ENCODE measurements at places on chromosomes 16 and 17.

GRCh38 chr17:74639704-74640151 lies 16.2 kb upstream of the CD300E start:
- no peak for DNase-seq

DNA sequence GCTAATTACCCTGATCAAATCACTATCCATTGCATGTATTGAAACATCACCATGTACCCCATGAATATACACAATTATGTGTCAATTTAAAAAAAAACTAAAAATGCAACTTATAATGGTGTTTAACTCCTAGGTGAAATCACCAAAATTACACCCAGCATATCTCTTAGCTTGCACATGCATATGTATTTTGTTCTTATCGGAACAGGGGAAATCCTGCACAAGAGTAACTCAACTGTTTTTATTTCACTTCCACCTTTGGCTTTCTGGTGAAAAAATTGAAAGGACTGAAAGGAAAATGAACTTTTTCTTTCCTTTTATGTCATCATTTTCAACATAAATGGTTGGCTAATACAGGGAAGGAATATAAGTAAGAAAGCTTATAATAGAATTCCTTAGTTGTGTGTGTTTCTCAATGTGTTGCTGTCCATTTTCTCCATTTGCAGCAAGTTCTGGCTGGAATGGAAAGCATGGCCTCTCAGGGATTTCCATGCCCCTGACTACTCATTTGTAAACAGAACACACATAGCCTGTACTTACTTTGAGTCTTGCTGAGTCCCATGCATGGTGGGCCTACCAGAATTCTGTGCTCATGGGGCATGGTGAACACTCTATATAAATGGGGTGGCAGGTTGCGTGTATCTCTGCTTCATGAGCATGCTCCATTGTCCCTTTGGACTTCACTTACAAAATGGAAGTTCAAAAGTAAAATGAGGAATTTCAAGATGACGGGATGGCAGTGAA lies 462.0 kb downstream of the HS3ST3B1 start:
- DNase-seq, result no peak

- DNase-seq, result no peak
Observed at GRCh38 chr17:82931699-82932517, 92.1 kb upstream of the ZNF750 start.

GRCh38 chr16:12303653-12304052 lies 327.1 kb downstream of the SNX29 start:
- no peak for DNase-seq

DNA sequence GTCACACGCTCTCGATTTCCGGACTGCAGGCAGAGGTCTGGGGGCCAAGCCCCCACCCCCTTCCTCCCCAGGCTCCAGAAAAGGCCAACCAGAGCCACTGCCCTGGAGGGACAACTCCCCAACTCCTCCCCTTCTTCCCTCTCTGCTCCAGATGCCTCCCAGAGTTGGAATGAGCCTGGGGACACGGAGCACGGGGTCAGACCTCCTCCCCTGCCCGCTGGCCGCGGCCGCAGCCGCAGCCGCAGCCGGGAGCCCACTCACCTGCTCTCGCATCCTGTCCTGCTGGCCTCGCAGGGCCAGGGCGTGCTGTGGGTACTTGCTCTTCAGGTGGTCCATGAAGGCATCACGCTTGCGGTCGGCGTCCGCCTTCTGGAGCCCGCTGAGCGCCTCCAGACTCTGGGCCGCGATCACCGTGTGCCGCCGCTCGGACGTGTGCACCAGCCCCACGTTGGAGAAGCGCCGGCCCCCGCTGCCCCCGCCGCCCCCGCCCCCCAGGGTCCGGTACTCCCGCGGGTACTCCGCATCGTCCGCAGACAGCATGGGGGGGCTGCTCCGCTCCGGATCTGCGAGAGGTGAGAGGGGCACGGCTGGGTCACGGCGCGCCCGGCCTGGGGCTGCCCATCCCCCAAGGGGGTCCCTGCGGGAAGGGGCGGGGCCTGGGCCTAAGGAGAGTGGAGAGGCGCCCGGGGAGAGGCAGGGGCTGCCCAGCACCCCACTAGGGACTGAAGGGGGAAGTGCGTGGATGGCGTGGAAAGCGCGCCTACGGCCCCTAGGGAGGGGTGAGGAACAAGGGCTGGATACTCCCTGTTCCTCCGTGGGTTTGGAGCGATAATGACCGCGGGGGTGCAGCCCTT lies 27.3 kb downstream of the SRCIN1 start:
- DNase-seq, result no peak

All from left renal pelvis (tissue), 4 donors.